ENCODE measurements at places on chromosomes 11 and 22. TPM values are rescaled to one million over a fixed set of nuclear protein-coding genes. Genes with fewer than 3 reads are reported as not detected.

DNA sequence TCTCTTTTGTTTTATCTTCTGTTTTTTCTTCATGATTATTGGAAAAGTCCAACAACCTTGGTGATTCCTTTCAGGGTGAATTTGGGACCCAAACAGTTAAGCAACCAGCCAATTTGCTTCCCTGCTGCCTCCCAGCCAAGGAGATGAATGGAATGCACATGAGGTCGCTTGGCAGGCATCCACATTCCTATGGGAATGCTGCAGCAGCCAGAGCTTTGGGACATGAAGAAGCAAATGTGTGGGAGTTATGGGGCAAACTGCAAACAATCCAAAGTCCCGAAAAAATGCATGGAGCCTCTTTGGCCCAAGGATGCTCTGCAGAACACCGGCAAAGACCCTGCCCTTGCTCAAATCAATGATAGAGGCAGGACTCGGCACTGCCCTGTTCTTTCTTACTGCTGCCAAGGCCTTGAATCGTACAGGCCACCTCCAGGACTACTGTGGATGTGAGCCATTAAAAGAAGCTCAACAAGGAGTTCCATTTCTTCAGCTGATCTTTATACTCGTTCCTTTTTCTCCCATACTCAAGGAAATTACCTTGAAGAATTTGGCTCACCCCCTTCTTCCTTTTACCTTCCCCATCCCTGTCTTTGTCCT lies 117.3 kb upstream of the TEAD1 start:
- peak overlapping the region; percentile 88 for H3K27ac ChIP-seq
- H3K4me1 ChIP-seq = peaks cover 50% of the 10 kb centered on the region
- H3K36me3 ChIP-seq = no peaks in the 10 kb centered on the region
- H3K4me3 ChIP-seq = peak overlapping the region; percentile 9
- peak; percentile 64 for DNase-seq

- no peaks in the 10 kb centered on the region for H3K36me3 ChIP-seq
- peaks cover 15% of the 10 kb centered on the region for H3K4me1 ChIP-seq
- H3K27ac ChIP-seq = no peak overlapping the region
- no peak overlapping the region for H3K4me3 ChIP-seq
Observed at GRCh38 chr22:37782340-37783168, 25.2 kb upstream of the GCAT start.

Gene TPBGL
- total RNA-seq = not detected

GRCh38 chr11:64053699-64054098 lies 18.0 kb downstream of the FLRT1 start:
- no peak overlapping the region for H3K4me3 ChIP-seq
- H3K4me1 ChIP-seq = peaks cover 5% of the 10 kb centered on the region
- no peaks in the 10 kb centered on the region for H3K36me3 ChIP-seq
- no peak overlapping the region for H3K27ac ChIP-seq

Gene SERHL2
- 2.9 TPM for total RNA-seq

Gene SNX32
- total RNA-seq = 1.1 TPM

DNA sequence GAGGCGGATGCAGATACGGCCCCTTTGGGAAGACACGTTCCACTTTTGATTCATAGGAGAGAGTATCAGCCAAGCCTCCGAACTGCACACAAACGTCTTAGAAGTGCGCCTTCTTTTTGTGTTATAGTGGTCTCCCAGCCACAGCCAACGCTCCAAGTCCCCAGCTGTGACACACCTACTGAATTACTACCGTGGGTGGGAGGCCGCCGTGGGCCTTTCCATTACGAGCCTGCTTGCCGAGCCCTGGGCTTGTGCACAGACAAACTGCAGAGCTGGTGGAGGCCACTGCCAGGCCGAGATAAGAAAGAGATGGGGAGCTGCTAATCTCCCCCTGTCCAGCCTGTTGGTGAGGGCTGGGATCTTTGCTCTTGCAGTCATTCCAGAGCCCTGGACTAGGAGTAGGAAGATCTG lies 761 bp downstream of the HMBS start:
- DNase-seq = peak; percentile 86
- H3K27ac ChIP-seq = peak overlapping the region; percentile 93
- H3K4me1 ChIP-seq = peaks cover 11% of the 10 kb centered on the region
- H3K4me3 ChIP-seq = peak overlapping the region; percentile 93
- H3K36me3 ChIP-seq = peaks cover 28% of the 10 kb centered on the region

Gene TRIM77
- total RNA-seq = not detected

Gene SEPTIN3
- 0.29 TPM for total RNA-seq

Gene CRYAB
- 54.3 TPM for total RNA-seq

Gene PRR33
- total RNA-seq = not detected

Gene PANX2
- total RNA-seq = 0.29 TPM

Gene MRPL49
- 41.6 TPM for total RNA-seq

GRCh38 chr22:45263463-45264269 lies 21.1 kb upstream of the UPK3A start:
- peaks cover 8% of the 10 kb centered on the region for H3K4me1 ChIP-seq
- peak; percentile 98 for DNase-seq
- H3K4me3 ChIP-seq = no peak overlapping the region
- H3K27me3 ChIP-seq = no peaks in the 10 kb centered on the region
- no peaks in the 10 kb centered on the region for H3K36me3 ChIP-seq

Data from osteoblast (primary cell).